ENCODE measurements at places on chromosomes 2 and 18. TPM values are rescaled to one million over a fixed set of nuclear protein-coding genes. Genes with fewer than 3 reads are reported as not detected.

CHRND gene
- total RNA-seq: not detected

POMC gene
- total RNA-seq: 1.6 TPM

HOXD9 gene
- total RNA-seq: not detected

UGT1A4 gene
- total RNA-seq: not detected

KLHL30 gene
- total RNA-seq: not detected

Data from H9 (cell line).